ENCODE measurements at places on chromosomes 4 and X. TPM values are rescaled to one million over a fixed set of nuclear protein-coding genes. Genes with fewer than 3 reads are reported as not detected.

STARD8 gene
- total RNA-seq, result 20.2 TPM

IL3RA gene
- total RNA-seq, result 10.1 TPM

USP17L25 gene
- total RNA-seq, result not detected

CXXC4 gene
- total RNA-seq, result 0.36 TPM

RBMXL3 gene
- total RNA-seq, result not detected

NKX6-1 gene
- total RNA-seq, result not detected

ETDB gene
- not detected for total RNA-seq

NCBP2L gene
- total RNA-seq, result not detected

MPC1L gene
- not detected for total RNA-seq

IQCM gene
- total RNA-seq, result not detected

BTC gene
- 0.13 TPM for total RNA-seq

AASDH gene
- 20.3 TPM for total RNA-seq

SERPINA7 gene
- not detected for total RNA-seq

VEGFC gene
- total RNA-seq, result 24.6 TPM

GNRHR gene
- not detected for total RNA-seq

FOXR2 gene
- total RNA-seq, result not detected

HPSE gene
- 16.2 TPM for total RNA-seq

PRRG1 gene
- total RNA-seq, result 47.2 TPM

MYOZ2 gene
- total RNA-seq, result 0.13 TPM

EBP gene
- 89.1 TPM for total RNA-seq
